ENCODE measurements at places on chromosomes 1 and 21. TPM values are rescaled to one million over a fixed set of nuclear protein-coding genes. Genes with fewer than 3 reads are reported as not detected.

Gene CHI3L1
- not detected for total RNA-seq

Gene NBPF10
- total RNA-seq, result 2.1 TPM

DNA sequence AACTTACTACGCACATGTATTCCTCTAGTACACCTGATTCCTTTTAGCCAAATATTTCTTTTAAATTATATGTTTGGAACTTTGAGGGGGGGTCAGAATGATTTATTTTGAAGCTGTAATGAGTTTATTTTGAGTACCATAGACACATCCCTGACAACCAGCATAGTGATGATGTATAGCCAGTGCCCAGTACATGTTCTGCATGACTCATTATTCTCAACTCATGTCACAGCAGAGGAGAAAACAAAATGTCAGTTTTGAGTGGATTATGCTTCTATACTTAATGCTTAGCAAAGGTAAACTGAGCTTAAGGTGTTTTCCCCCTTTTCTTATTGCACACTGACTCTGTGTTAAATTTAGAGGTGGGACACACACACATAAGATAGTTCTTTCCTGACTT lies 22.4 kb upstream of the LEPR start:
- H3K4me3 ChIP-seq, result no peak overlapping the region
- no peaks in the 10 kb centered on the region for H3K36me3 ChIP-seq
- no peak overlapping the region for H3K27ac ChIP-seq
- H3K27me3 ChIP-seq, result peaks cover 5% of the 10 kb centered on the region
- peaks cover 14% of the 10 kb centered on the region for H3K4me1 ChIP-seq
- no peak for DNase-seq

- H3K4me3 ChIP-seq, result peak overlapping the region; percentile 7
- peaks cover 56% of the 10 kb centered on the region for H3K4me1 ChIP-seq
- DNase-seq, result peak; percentile 92
Measured at GRCh38 chr1:37471345-37472231, 2.8 kb upstream of the ZC3H12A start.

Gene LCE2A
- not detected for total RNA-seq

DNA sequence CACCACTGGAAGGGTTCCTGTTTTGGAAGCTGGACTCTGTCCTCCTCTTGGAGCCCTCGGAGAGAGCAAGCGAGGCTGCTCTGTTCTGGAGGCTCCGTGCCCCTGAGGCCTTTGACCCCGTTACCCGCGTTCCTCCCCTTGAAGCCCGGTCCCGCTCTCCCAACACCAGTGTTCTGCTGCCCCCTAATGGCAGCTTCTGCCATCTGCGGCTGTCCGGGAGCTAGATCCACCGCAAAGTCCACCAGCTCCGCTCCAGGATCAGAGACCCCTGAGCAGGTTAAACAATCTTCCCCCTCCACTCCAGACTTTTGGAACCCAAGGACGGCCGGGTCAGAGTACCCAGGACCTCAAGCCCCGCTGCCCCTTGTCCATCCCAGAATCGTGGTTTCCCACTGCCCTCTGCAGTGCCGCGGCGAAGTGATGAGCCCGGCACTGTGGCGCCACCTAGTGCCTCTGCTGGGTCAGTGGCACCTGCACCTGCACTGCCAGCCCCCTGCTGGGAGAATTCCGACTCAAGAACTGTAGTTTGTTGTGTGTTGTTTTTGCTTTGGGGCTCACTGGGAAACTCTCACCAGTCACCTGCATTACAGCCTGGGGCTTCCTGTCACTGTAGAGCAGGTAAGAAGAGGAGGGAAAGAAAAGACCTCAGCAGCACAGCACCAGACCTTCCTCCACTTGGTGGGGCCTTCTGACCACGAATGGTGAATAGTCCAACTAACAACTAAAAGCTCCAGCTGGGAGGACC lies 63.5 kb upstream of the NFASC start:
- no peaks in the 10 kb centered on the region for H3K4me1 ChIP-seq
- peak; percentile 90 for DNase-seq
- H3K4me3 ChIP-seq, result 0 out of 2 replicates have a peak overlapping the region, but pooled peaks have one; percentile 9

Data from SJSA1 (cell line).